NCI-H774 (cell line): ENCODE measurements at places on chromosomes 2 and 18.

DNA sequence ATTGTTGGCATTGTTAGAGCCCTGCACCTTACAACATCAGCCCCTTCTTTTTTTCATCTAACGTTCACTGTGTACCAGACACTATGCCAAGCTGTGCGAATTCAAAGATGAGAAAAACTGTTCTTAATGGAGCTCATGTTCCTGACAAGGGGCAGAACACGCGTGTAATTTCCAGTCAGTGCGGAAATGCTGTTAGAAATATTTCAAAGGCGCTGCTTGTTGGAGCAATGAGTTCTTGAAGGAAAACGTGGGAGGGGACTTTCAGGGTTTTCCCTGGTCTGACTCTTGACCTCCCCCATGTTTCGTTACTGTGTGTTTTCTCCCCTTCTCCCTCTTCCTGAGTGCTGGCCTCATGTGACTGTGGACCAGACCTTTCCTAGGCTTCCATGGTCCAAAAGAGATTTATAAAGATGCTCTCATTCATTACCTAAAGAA lies 1.5 kb downstream of the MTHFD2 start:
- no peak for DNase-seq

- no peak for DNase-seq
These were observed at the start of gene TLX2 for GRCh38 chr2:74514368-74515270. TSS of gene TLX2 (plus strand) at chr2:74514450. CDS start at chr2:74514807, 357 bp downstream.

GRCh38 chr18:58455314-58456188 lies 173.3 kb downstream of the ALPK2 start:
- no peak for DNase-seq

GRCh38 chr18:58640428-58640805 lies 11.5 kb upstream of the ALPK2 start:
- DNase-seq = no peak

DNA sequence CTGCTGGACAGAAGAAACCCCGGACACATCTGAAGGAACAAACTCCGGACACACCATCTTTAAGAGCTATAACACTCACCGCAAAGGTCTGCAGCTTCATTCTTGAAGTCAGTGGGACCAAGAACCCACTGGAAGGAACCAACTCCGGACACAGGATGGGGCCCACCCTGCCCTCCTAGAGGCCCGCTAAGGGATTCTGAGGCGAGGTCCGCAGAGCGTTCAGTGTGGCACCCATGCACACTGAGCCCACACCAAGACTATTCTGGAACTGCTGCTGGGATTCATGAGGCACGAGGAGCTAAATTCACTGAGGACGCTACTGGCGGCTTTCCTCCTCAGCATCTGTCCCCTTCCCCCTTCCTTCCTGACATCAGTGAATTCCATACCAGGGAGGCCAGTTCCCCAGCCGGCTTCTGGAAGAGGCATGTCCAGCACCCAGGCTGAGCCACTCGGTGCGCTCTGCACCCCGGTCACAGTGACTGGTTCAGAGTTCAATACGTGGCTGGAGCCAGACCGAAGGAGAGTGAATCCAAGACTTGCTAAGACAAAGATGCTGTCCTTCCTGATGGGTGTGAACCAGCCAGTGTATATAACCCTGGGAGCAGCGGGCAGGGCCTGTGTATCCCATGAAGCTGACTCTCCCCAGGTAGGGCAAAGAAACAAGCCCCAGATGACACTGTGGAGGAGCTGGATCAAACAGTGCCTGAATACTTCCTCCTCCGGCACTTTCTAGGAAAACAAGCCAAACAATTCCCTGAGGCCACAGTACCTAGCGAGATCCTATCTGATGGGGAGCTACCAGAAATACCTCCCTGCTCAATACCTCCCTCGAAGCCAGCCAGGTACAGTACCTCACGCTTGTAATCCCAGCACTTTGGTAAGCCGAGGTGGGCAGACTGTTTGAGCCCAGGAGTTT lies 11.1 kb downstream of the HDAC4 start:
- no peak for DNase-seq

GRCh38 chr2:65666156-65666725 lies 233.8 kb upstream of the SPRED2 start:
- DNase-seq = no peak

DNA sequence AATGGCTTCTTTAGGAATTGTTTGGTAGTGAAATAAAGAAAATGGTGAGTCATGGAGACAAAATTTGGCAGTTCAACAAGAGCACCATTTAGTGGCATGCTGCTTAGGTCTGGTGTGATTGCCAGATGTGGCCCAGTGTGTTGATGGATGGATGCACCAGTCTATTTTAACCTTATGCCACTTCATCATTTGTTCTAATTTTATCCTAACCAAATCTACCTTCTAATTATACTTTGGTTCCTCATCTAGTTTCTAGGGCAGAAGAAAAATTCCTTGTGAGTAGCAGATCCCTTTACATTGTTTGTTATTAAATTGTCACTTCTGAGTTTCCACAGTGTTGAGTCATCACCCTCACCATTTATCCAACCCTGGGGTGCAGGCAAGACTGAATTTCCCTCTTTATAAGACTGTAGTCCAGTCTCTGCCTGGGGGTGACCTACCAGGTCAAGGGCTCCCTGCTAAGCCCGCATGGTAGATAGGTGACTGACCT lies 32.5 kb downstream of the NABP1 start:
- no peak for DNase-seq

DNA sequence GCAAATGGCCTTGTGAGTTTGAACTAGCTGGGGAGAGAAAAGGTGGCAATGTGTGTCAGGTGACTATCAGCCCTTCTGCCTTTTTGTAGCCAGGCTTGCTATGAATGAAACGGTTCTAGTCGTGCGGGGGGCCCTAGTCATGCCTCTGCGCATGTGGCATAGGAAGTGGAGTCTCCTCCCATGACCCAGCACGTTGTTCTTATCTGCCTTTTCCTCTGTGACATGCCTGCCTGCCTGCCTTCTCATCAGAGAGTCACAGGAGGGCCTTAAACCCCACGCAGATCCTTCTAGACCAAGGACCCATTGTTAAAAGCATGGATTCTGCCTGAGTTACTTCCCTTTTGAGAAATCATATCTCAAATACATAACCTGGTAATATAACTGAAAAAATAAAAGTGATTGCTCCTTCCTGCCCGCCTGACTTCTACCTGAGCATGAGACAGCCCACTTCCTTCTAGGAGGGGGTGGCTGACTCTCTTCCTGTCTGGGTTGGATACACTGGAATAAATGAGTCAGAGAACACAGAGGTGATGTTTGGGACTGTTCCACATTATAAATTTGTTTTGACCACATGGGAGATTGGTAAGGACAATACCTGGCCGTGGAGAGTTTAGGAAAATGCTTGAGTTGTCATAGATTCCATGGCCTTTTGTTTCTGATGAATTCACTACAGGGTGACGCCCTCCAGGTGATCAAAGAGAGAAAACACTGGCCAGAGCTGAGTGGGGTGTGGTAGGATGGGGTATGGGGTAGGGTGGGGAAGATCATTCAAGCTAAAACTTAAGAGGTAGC lies 49.8 kb downstream of the FBLN7 start:
- no peak for DNase-seq

DNA sequence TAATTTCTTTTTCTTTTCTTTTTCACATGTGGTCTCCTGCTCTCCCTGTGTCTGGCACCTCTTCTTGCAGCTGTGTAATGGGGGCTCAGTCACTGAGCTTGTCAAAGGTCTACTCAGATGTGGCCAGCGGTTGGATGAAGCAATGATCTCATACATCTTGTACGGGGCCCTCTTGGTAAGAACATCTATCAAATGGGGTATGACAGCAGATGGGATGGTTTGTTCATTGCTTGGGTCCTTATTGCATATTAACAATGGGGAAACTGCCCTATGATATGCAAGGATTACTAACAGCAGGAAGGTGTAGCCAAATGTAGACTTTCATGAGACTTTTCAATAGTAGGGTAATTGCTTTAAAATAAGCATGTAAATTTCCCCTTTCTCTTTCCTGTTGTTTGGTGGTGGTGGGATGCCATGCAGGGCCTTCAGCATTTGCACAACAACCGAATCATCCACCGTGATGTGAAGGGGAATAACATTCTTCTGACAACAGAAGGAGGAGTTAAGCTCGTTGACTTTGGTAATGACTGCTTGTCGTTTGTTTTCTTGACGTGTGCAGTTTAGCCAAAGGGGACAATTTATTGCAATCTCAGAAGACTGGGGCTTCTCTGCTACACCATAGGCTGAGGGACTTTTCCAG lies 36.5 kb downstream of the MYO3B start:
- no peak for DNase-seq

- peak; percentile 10 for DNase-seq
These were observed 46.0 kb upstream of the PAX8 start for GRCh38 chr2:113324684-113325160.

DNA sequence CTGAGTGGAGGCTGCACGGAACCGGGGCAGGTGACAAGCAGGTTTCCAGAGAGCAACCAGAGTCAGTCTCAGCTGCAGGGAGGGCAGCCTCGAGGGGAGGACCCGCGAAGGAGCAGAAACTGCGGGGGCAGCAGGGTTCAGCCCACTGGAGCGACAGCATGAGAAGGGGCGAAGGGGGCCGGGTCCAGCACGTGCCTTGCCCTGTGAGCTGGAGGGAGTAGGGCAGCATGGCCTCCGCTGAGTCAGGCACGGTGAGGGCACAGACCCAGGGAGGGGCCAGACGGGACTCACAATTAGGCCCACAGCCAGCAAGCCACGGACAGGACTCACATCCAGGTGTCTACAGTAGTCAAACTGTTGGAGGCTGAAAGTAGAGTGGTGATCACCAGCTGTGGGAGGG lies 22.7 kb upstream of the ATP9B start:
- no peak for DNase-seq

GRCh38 chr2:202109737-202110184 lies 36.7 kb downstream of the KIAA2012 start:
- no peak for DNase-seq

- no peak for DNase-seq
These were observed 1.9 kb downstream of the CDH20 start for GRCh38 chr18:61334951-61335683.

DNA sequence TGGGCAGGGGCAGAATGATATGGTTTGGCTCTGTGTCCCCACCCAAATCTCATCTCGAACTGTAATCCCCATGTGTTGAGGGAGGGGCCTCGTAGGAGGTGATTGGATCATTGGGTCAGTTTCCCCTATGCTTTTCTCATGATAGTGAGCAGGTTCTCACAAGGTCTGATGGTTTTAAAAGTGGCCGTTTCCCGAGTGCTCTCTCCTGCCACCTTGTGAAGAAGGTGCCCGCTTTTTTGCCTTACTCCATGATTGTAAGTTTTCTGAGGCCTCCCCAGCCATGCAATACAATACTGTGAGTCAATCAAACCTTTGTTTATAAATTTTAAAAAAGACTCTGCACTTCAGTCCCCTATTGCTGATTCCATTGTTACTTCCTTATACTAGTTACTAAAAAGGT lies 82.9 kb upstream of the CDKL4 start:
- no peak for DNase-seq

GRCh38 chr2:14815201-14815600 lies 182.7 kb downstream of the LRATD1 start:
- no peak for DNase-seq

DNA sequence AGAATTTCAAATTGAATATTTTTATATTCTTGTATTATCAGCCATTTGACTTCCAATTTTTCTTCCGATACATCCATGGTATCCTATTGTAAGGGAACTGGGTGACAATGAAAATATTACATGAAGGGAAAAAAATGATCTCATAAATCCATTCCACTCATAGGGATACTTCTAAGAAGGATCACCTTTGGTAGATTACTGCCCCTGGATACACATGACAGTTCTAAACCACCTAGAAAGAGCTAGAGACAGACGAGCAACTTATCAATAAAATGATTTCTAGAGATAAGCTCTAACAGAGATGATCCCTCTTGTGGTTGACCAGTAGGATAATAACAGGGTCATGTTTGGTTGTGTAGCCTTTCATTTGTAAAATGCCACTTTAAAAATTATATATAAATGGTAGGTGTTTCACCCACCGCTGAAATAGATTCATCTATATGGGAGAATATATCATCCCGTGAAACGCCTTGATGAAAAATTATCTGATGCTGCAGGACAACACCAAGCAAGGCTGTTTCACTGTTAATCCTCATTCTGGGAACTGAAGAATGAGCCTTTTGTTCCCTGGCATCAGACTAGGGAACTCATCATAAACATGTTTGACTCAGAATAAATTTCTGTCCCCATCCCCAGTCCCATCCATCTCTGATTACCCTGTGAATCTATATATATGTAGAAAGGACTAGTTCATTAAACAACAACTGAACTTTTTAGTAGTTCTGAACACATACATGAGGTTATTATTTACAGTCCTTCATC lies 180.0 kb downstream of the TCF4 start:
- DNase-seq = no peak

DNA sequence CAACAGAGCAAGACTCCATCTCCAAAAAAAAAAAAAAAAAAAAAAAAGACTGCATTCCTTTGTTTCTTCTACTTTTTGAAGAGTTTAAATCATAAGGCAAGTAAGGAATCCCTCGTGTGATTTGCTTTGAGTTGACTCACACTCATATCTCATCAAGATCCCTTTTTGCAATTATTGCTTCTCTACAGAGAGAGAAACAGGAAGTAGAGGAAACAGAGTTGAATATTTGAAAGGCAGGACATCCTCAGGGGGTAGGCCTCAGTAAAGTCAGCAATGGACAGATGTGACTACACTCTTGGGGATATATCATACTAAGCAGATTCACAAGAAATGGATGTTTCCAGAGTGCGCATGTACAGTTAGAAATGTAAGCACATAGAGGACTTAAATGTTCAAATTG lies 11.2 kb upstream of the EFR3B start:
- no peak for DNase-seq

DNA sequence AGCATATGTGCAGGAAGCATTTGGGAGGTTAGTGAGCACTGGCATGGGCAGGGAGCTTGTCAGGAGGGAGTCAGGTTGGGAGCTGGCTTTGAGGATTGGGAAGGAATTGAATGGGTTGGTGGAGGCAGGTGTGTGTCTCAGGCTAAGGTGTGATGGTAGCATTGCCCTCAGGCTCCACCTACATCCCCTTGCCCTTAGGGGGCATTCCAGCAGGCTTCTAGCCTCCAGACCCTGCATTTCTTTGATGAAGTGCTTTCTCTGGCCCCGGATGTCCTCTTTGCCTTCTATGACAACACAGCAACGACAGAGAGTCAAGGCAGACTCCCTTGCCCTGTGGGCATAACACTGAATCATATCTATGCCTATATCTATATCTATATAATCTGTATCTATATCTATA lies 13.5 kb downstream of the RHBDD1 start:
- DNase-seq = no peak

- DNase-seq = no peak
These were observed 213.0 kb downstream of the RNF152 start for GRCh38 chr18:61679836-61680235.

DNA sequence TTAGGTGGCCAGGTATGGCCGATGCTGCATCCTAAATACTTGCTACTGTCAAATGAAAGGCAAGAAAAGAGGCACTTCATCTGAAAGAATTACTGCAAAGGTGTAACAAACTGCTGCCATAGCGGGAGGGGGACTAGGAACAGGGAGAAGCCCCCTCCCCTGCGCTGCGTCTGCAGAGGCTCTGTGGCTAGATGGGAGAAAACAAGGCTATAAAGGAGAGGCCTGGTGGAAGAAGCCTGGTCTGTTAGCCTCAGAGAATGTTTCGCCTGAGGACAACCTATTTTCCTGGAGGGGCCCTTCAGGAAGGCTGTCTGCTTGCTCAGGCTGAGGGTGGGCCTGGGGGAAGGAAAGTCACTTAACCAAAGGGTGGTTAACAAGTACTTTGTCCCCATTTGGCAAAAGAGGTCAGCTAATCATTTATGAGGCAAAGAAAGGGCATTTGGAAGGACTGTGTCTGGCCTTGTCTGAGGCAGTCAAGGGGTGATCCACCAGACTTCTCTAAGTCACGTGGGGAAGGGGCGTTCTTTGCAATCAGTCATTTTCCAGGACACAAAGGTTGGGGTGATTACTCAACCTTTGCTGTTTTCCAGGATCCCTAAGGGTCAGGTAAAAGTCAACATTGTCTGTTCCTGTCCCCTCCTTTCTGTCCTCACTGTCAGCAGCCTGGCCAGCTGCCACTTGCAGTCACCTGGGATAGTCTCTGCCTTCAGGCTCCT lies 103.0 kb upstream of the TMEM200C start:
- no peak for DNase-seq
